ENCODE measurements at places on chromosomes 3 and 15.

- no peak for DNase-seq
Measured at GRCh38 chr15:76253691-76254473, 57.4 kb downstream of the ETFA start.

- peak; percentile 96 for DNase-seq
Measured at GRCh38 chr3:154795582-154795981, 284.5 kb upstream of the MME start.

GRCh38 chr3:171248426-171249111 is 211.6 kb downstream of the TNIK start:
- DNase-seq, result no peak

GRCh38 chr15:62932436-62932835 is 110.1 kb upstream of the TPM1 start:
- DNase-seq, result peak; percentile 98

DNA sequence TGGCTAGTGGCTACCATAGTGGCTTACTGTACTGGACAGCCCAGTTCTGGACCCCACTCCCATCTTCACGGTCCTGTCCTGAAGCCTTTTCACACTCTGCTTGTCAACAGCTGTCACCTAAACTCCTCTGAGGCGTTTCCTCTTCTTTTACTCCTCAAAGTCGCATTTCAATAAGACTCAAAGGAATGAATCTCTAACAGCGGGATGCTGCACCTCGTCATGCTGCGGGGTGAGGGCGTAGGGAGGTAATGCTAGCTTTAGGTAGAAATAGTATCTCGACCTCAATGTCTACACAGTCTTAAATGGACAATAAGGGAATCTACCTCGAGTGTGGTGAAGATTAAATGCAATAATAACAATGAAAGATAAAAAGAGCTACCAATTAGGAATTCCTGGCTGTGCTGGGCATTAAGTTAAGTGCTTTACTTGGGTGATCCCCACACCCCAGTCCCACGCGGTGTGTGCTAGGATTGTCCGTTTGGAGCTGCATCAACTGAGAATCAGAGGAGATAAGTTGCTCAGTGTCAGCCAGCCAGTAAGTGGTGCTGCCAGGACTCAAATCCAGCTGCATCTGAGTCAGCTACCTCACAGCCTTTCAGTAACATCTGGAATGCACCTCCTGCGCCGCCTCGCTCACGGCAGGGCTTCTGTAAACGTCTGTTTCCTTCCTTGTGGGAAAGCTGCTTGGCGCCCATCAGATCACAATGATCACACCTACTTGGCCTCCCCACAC is 14.0 kb downstream of the PLA2G4D start:
- DNase-seq, result no peak

DNA sequence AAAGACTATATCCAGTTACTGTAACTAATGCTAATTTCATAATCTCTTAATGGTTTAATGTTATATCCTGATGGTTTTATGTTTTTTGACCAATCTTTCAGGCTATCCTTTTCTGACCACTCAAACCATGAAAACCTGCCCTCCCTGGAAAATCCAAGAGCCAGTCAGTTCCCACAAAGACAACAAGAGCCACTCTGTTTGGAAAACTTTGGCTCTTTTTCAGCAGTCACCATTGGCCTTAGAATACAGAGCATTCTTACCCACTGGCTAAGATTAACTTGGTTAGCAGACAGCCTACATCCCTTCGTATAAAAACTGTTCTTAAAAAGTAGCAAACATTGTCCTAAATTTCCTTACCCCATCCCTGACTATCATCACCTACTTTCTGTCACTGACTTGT is 32.9 kb downstream of the ALCAM start:
- no peak for DNase-seq

- DNase-seq, result no peak
Measured at GRCh38 chr3:34033839-34034238, 235.4 kb downstream of the PDCD6IP start.

- peak; percentile 98 for DNase-seq
Measured at GRCh38 chr3:113084777-113085176, 94.0 kb downstream of the GTPBP8 start.

DNA sequence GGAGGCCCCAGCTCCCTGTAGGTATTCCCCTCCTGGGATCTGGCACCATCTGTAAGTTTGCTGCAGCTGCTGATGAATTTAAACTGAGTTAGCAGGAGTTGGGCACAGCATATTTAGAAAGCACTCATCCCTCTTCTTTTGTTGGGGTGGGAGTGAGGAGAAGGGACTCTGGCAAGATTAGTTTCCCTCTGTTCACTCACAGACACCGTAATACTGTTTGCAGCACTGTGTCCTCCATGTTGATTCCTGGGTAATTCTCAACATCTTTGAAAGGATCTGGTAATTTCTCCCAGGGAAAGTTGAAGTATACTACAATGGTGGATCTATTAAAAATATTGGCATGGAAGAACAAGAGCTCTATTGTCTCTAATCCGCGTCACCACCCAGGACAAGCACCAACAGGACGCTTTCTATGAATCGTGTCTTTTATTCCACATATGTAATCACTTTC is 173.3 kb downstream of the RBMS3 start:
- DNase-seq, result no peak

DNA sequence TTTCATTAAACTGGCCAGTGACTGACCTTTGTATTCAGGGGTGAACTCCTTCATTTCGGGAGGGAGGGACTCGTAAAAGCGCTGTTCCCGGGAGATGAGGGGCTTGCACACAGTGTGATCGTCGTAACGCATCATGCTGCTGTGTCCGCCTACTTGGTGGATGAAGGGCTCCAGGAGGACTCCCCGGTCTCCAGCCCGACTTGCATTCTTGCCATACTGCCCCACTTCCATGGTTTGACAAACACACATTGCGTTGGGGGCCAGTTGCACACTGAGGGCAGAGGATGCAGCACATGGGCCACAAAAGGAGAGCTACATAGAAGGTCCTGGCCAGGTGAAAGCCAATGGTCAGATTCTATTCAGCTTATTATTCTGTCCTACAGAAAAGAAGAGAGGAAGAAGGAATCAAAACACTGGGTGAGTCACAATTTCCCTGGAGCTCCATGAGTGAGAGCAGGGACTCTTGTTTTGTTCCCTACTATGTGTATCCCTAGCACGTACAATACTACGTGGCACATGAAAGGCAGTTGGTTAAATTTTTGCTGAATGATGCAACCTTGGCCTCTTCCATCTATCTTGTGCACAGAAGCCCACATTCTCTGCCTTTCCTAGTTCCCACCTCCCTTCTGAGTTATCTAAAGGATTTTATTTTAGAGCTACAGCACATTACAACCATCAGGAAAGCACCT is 24.2 kb upstream of the GMPPB start:
- DNase-seq, result peak; percentile 21

DNA sequence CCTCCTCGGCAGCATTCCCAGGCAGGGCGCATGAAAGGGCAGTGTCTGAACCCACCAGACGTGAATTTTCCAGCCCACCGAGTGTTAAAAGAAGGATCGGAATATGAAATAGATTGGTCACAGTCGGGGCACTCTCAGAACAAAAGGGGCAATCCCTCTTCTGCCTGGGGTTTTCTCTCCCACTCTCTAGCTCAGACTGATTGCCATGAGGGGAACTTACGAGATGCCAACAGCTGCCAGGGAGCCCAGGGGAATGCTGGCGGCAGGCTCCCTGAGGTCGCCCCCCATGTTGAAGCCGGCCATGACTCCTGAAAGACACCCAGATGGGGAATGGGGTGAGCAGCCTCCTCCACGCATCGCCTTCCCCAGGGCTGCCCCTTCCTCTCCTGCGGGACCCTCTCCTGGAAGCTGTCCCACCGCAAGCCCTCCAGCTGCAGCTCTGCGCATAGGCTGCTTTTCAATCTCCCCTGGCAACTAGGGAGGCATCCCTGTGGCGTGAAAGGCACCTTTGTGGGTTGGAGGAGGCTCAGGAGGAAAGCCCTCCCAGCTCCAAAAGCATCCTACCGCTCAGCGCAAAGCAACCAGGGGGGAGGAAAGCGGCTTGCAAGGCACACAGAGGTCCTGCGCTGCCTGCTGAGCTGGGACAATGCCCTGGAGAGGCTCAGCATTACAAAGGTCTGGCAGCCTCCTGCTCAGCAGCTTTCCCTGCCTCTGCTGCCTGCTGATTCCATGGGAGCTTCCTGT is 64.8 kb upstream of the HEG1 start:
- DNase-seq, result no peak

- no peak for DNase-seq
Measured at GRCh38 chr15:89528757-89529352, 32.5 kb upstream of the RHCG start.

DNA sequence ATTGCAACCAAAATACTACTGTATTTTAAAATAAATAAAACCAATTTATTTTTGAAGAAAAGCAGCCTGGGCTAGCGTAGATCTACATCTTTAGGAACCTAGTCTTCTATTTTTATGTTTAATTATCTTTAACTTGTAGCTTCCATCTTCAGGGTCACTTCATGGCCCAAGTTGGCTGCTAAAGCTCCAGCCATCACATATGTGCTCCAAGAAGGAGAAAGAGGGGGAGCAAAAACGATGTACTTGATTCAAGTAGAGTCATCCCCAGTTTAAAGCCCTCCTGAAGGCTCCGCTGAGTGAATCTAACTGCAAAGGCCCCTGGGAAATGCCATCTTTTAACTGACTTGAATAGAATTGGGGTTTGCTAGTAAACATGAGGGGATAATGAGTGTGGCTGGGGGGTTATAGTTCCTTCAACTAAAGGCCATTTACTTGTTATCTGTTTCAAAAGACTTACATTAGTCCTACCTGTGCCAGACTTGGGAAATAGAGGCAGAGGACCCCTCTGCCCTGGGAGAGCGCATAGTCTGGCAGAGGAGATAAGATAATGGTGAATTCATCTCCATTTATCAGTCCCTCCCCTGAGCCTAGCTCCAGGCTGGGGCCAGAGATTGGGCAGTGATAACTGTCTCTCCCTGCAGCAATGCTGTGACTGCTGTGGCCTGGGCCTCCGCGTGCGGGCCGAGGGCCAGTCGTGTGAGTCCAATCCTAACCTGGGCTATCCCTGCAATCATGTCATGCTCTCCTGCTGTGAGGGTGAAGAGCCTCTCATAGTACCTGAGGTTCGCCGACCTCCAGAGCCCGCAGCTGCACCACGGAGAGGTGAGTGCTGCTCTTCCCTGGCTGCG is 64.6 kb downstream of the FBLN2 start:
- no peak for DNase-seq

- DNase-seq, result peak; percentile 65
Measured at GRCh38 chr3:139555249-139555648, 15.7 kb upstream of the RBP1 start.

GRCh38 chr3:47577583-47578118 is 1.0 kb downstream of the CSPG5 start:
- no peak for DNase-seq

DNA sequence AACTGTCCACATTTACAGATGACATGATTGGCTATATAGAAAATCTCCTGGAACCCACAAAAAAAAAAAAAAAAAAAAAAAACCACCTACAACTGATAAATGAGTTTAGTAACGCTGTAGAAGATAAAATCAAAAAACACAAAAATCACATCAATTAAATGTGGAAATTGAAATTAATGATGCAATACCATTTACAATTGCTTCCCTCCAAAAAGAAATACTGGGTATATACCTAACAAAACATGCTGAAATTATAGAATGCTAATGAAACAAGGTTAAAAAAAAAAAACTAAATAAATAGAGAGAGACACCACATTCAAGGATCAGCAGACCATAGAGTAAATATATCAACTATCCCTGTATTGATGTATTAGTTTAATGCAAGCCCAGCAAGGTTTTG is 215.7 kb downstream of the ULK4 start:
- DNase-seq, result no peak

DNA sequence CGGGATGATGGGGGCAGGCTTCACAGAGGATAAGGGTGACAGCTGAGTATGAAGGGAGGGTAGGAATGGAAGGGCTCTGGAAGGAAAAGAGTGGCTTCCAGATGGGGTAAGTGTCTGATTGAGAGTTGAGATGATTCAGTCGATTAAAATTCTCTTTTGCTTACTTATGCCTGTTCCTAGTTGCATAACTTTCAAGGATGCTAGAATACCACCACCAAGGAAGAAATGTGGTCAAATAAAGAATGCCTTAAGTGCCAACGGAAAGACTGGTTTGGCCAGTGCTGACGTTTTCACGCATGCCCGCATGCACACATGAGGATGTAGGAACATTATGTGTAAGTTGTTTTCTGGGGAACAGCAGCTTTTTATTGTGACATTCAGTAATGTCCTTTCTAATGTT is 263.4 kb upstream of the WNT5A start:
- peak; percentile 96 for DNase-seq

DNA sequence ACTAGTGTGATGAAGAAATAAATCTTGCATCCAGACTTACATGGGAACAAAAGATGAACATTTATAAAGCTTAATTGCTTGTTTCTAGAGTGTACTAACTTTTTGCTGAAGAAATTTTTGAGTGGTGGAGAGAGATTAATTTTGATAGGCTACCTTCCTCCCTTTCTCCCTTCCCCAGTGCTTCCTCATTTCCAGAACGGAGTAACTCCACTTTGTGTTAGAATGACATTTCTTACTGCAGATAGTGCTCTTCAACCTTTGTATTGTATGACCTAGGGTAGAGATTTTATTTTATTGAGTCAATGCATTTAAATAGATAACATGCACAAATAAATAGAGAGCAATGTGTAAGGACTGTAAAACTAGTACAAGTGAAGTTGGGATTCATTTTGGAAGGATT is 1.9 kb downstream of the ATP1B3 start:
- no peak for DNase-seq

GRCh38 chr15:85073556-85074194 is 92.0 kb downstream of the PDE8A start:
- no peak for DNase-seq

DNA sequence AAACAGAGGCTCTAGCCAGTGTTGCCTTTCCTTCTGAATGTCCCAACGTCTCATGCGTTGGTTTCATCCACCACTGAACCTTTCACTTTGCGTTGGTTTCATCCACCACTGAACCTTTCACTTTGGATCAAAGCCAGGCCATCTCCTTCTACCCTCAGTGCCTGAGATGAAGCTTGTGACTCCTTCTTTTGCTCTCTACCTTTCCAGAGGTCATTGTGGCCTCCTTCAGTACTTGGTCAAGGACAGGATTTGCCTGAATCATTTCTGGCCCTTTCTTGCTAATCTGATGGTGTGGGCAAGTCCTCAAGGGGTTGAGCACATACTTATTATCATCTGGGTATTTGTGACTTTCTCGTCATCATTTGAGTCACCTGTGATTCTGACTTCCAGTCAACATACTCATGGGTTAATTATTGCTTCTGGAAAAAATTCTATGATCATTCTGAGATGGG is 50.0 kb downstream of the SELENOT start:
- no peak for DNase-seq

DNA sequence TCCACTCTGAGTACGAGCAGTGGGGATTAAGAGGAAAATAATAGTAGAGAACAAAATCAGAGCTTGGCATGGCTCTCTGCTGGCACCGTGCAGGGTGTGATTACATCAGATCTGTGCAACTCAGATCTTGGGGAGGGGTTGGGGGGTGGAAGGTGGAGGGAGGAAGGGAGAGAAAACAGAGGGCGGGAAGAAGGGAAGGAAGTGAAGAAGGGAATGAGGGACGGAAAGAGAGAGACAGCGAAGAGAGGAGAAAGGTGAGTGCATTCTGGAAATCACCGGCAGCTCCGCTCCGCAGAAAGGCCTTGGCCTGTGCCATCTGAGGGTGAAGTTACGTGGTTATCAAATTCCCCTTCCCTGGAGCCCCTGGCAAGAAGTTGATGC is 31.0 kb upstream of the ADAMTS17 start:
- DNase-seq, result no peak

Data from fibroblast of skin of abdomen (primary cell).